ENCODE measurements at places on chromosomes 11 and 22.

DNA sequence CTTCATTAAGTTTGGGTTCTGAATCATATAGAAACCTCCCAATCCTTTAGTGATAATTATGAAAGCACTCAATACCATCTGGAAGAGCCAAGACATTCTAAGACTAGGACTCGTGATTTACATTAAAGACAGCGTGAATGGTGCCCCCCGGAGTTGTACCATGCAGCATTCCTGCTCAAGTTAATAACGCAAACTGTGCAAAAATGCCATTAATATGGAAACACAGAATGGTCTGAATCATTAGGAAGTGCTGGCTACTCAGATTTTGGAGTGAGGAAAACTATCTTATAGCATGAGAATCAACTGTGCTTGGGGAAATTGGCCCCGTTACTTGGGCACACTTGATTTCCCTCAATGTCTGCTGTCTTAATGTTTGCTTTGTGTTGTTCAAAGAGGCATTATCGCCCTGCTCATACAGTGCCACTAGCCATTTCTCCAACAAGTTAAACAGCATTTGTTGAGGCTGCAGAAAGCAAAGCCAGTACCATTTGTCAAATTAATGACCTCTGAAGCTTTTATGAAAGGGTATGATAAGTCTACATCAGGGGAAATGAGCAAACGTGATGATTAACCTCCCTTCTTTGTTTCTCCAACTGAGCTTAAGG is 18.5 kb upstream of the TPH1 start:
- DNase-seq: no peak

DNA sequence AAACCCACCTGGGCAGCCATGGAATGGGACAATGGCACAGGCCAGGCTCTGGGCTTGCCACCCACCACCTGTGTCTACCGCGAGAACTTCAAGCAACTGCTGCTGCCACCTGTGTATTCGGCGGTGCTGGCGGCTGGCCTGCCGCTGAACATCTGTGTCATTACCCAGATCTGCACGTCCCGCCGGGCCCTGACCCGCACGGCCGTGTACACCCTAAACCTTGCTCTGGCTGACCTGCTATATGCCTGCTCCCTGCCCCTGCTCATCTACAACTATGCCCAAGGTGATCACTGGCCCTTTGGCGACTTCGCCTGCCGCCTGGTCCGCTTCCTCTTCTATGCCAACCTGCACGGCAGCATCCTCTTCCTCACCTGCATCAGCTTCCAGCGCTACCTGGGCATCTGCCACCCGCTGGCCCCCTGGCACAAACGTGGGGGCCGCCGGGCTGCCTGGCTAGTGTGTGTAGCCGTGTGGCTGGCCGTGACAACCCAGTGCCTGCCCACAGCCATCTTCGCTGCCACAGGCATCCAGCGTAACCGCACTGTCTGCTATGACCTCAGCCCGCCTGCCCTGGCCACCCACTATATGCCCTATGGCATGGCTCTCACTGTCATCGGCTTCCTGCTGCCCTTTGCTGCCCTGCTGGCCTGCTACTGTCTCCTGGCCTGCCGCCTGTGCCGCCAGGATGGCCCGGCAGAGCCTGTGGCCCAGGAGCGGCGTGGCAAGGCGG is 11.4 kb upstream of the ARHGEF17 start:
- no peak for DNase-seq

GRCh38 chr11:133559833-133560471 is 27.7 kb upstream of the OPCML start:
- no peak for DNase-seq

DNA sequence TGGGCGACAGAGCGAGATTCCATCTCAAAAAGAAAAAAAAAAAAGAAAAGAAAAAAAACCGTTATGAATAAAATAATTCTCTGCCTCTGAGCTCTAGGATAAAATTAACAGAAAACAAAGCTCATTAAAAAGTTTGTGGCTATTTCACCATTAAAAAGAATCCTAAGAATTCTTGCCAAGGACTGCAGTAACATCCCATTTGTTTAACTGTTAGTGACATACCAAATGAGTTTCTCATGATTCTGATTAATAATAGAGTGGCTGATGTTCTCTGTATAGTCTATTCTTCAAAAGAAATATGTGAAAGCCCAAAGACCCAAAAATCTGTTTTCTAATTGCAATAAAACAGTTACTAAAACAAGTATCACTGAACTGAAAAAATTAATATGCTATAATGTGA is 19.7 kb downstream of the CLNS1A start:
- DNase-seq: no peak

DNA sequence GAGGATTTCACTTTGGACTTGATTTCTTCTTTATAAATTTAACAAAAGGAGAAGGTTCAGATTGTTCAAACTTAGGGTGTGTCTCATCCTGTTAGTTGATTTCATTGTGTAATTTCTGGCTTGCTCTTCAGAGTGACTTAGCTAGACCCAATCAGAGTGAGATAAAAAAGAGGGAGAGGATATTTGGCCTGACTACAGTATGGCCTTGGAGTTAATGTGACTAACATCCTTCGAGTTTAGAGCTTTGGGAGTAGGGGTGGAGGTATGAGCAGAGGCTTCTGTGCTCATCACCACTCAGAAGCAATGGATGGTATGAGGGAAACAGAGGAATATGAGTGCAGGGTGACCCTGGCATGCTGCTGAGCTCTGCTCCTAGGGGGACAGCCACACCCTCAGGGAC is 114.2 kb downstream of the ME3 start:
- no peak for DNase-seq

DNA sequence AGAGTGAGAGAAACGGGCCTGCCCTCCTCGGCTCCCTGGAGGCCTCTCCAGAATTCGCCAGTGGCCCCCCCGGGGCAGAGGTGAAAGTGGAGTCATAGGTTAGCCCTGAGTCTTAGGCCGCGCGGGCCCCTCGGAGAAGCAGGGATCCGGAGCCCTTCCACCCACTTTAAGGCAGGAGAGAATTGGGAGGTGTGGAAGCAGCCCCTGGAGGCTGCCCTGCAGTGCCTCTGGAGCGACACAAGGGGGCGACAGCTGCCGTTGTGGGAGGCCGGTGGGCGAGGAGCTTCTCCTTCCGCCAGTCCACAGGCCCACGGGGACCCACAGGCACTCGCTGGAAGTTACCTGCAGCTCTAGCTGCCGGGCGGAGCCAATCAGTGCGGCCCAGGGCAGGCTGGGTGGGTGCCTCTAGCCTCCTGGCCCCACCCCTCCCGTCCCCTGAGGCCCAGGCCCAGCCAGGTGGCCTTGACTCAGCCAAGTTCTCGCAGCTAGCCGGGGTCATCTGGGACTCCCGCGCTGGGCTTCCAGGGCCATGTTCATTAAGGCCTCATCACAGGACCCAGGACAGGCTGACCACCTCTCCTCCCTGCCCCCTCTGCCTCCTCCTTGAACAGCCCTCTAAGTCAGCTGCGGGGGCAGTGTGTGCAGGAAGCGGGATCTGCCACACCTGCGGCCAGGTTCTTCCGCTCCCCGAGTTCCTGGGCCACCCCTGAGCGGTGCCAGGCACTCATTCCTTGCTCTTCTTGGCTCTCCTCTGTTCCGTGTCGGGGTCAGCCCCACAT is 5.0 kb downstream of the DGKZ start:
- DNase-seq: no peak

- no peak for DNase-seq
These were observed 84.6 kb upstream of the NNMT start for GRCh38 chr11:114211444-114212121.

DNA sequence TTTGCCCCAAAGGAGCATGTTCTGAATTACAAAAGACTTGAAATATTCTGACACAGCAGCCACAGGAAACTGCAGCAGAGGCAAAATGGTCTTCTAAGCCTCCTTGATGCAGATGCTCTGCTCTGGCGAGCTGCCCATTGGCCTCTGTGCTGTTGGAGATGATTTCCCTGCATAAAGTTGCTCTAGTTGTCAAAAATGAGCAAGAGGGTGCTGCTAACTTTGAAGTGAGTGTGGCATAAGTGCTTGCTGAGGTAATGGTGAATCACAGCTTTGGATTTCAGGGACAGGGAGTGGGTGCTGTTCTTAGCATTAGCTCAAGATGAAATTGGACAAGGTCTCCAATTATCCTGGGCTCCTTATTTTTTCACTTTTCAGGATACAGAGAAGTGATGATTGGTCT is 435.4 kb downstream of the TMEM135 start:
- DNase-seq: no peak

All from T47D (cell line).